Thoracic aorta (tissue), 2 donors: ENCODE measurements at places on chromosomes 5 and 9.

- no peak for DNase-seq
These were observed 3.6 kb downstream of the F12 start for GRCh38 chr5:177405805-177406204.

DNA sequence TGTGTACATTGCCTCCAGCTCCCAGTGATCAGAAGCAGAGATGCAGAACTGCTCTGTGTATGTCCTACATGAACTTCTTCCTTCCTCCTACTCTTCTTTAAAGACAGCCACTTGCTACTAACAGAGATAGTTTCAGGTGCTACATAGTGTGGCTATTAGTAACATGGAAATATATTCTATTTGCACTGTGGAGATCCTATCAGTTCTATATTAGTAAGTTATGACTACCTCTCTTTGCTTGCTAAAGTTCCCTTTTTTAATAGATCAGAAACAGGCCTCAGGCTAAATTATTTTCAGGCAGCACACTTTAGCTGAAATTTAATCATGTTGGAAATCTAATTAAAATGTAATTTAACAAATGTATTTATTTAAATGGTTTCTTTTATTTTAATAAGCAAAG is 64.4 kb upstream of the TNFSF8 start:
- DNase-seq, result no peak

DNA sequence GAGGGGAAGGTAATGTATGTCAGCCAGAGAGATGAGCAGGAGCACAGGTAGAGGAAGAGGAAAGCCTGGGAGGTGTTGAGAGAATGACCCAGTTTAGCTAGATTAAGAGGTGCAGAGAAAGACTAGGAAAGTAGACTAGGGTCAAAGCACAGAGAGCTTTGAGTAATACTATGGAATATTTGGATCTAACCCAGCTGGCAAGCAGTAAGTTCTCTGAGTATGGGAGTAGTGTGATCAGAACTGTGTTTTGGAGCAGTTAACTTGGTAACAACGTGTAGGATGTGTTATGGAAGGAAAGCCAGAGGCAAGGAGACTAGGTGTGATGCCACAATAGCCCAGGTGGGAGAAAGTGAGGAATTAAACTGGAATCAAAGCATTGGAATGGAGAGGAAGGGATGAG is 84.9 kb upstream of the PTGER4 start:
- no peak for DNase-seq

- no peak for DNase-seq
These were observed 514.8 kb downstream of the PSAT1 start for GRCh38 chr9:78811622-78812276.

DNA sequence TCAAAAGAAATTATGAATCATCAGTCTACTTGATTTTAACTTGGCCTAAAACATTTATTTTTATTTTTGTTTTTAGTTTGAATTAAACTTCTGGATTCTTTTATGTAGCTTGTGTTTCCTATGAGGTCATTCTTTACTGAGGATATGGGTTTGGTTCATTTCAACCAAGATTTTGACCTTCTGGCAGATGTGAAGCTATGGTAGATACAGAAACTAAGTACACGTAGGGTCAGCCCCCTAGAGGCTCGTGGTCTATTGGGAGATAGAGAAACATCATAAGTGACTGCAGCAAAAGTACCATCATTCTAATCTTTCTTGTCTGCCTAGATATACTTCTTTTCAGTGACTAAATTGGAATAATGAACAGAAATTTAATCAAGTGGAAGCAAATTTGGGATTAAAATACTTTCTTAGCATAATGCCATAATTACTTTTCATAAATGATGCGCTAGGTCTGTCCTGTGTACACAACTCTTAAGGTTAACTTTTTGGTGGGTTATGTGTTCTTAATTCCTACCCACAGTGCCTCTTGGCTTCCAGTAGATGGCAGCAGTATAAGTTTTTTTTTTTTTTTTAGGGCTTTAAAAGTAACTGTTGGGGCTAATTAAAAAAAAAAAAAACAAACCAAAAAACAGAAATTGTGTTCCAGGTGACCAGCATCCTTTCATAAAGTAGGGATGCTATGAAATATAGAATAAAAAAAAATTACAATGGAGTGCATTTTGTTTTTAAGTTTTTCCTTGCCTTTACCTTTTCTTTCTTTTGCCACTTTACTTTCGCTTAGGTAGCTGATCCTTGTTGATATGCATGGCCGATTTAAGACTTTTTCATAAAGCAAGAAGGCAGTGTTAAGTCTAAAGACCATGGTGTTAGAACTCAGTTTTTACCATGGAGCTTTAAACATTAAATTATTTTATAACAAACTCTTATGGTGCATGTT is 49.9 kb downstream of the LRRTM2 start:
- DNase-seq, result no peak

DNA sequence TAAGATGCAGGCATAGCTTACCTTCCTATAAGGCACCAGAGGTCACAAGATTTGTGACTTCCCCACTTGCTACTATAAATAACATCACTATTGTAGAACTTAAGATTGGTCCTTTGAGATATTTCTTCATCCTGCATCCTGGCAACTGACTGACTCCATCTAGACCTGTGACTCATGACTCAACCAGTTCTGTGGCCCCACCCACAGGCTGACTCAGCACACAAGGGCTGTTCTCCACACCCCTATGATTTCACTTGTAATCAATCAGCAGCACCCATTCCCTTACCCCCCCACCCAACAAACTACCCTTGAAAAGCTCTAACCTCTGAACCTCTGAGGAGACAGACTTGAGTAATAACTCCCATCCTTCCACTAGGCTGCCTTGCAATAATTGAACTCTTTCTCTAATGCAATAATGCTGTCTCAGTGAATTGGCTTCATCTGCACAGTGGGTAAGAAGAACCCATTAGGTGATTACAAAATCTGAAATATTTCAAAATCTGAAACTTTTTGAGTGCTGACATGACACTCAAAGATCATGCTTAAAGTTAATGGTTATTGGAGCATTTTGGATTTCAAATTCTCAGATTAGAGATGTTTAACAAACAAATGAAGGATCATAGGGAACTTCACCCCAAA is 296.7 kb downstream of the ARL15 start:
- DNase-seq, result no peak

- no peak for DNase-seq
These were observed 78.3 kb upstream of the ADAMTS16 start for GRCh38 chr5:5061836-5062235.
